ENCODE measurements at places on chromosomes 2 and 18.

GRCh38 chr2:127768775-127769479 lies 42.0 kb downstream of the WDR33 start:
- no peak for DNase-seq

- peak; percentile 58 for DNase-seq
Observed at GRCh38 chr2:127175751-127176354, 44.2 kb downstream of the CYP27C1 start.

DNA sequence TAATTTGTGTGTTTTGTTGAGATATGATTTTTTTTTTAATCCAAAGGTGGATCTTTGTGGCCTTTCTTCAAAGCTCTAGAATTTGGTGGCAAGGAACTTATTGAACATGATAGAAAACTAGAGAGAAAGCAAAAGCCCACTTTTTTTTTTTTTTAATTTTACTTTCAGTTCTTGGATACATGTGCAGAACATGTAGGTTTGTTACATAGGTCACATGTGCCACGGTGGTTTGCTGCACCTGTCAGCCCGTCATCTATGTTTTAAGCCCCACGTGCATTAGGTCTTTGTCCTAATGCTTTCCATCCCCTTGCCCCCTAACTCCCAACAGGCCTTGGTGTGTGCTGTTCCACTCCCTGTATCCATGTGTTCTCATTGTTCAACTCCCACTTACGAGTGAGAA lies 135.9 kb downstream of the RHBDD1 start:
- no peak for DNase-seq

DNA sequence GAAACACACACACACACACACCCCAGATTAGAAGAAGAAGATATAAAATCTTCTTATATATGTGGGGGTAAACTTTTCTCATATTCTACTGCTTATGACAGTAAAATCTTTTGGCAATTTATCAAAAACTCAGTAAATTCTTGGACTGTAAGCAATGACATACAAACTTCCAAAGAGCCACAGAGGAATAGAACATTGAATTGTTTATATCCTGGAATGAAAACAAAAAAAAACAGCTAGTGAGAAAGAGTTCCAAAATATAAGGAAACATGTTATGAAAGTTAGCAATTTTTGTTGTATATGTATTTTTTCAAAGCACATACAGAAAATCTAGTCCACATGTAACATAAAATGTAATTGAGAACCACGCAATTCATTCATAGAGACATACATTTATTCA lies 764.9 kb downstream of the DSC3 start:
- DNase-seq, result no peak

DNA sequence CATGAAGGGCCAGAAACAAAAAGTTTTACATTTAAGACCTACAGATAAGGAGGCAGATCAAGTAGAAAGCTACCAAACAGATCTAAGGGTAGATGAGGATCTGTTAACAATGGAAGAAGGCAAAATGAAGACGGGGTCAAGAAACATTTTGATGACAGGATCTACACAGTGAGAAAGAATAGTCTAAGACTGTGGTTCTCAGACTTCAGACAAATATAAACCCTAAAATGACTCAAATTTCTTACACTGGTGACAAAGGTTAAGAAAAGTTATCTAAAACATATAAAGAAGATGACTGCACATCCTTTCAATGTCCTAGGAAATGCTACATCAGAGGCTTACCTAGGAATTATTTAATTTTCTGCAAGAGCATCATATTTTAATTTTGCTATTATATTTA lies 34.4 kb downstream of the TRIP12 start:
- no peak for DNase-seq

GRCh38 chr2:36819095-36819711 lies 122.7 kb downstream of the VIT start:
- no peak for DNase-seq

- no peak for DNase-seq
Observed at GRCh38 chr2:101361121-101361520, 26.2 kb downstream of the CREG2 start.

GRCh38 chr18:49304751-49305150 lies 155.7 kb downstream of the DYM start:
- no peak for DNase-seq

DNA sequence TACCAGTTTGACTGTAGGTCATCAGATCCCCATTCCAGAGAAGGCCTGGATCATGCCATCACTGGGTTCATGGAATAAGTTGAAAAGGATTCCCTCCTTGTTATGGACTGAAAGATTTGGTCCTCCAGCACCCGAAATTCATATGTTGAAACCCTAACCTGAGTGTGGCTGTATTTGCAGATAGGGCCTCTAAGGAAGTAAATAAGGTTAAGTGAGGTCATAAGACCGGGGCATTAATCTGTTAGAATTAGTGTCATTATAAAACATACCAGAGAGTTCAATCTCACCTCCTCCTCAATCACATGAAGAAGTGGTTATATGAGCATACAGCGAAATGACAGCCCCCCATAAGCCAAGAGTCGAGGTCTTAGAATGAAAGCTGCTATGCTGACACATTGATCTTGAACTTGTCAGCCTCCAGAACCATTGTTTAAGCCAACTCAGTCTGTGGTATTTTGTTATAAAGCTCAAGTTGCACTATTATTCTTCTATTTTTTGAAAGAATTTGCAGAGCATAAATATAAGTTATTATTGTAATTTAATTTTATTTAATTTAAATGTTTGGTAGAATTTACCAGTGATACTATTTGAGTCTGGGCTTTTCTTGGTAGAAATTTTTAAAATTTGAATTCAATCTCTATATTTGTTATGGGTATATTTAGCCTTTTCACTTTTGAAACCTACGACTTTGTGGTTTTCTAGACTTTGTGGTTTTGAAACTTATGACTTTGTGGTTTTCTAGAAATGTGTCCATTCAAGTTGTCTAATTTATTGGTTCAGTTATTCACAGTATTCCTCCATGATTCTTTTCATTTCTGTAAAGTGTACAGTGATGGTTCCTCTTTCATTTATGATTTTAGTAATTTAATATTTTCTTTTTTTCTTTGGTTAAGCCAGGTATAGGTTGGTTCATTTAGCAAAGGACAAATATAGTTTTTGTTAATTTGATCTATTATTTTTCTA lies 1206.7 kb upstream of the CDH2 start:
- no peak for DNase-seq

DNA sequence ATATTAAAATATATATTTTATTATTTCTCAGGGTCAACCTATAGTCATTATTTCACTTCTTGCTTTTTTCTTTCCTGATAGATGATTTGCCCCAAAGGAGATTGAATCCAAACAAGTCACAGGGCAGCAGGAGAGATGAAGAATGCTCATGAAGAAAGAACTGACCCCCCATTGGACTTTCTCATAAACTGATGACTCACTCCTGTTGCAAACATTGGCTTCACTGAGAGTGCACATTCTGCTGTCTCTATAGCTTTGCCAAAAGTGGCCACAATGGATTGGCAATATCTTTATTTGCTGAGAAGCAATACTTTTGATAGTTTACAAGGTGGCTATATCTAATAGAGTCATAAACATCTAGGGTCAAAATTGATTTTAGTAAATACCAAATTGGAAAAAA lies 55.9 kb upstream of the ZNF385B start:
- DNase-seq, result no peak

- no peak for DNase-seq
Observed at GRCh38 chr2:120762341-120763061, 26.8 kb downstream of the GLI2 start.

DNA sequence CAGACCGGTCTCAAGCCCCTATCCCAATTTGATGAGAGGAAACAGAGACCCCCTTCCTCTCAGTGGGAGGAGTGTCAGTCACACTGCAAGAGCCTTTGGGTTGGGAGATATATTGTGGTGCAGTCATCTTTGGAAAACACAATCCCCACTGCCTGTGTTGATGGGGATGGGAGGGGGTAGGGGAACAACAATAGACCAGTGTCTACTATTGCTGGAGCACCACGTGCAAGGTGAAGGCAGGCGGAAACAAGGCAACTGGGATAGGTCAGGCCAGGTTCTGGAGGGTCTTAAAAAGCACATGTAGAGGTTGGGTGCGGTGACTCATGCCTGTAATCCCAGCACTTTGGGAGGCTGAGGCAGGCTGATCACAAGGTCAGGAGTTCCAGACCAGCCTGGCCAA lies 127.9 kb downstream of the ZFP36L2 start:
- no peak for DNase-seq

DNA sequence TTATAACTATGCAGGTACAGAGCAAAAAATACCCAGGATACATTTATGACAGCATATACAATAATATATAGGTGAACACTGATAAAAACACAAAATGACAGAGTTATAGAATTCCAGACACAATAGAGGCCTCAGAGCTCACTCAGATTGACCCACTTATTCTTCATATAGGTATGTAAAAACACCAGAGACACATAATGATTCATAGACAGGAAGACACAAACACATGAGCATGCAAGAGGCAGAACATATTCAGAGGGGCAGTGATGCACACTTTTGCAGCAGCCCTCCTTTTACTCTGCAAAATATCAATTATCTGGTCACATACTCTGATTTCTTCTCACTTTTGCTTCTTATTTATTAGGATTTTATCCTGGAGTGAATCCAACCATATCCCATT lies 633.3 kb upstream of the ACVR2A start:
- no peak for DNase-seq

GRCh38 chr2:75666911-75667310 lies 20.3 kb downstream of the MRPL19 start:
- no peak for DNase-seq

- no peak for DNase-seq
Observed at GRCh38 chr2:78065366-78065765, 543.2 kb upstream of the LRRTM4 start.
